ENCODE measurements at places on chromosomes 5 and 9.

- DNase-seq, result no peak
Measured at GRCh38 chr9:5361326-5362010, 21.8 kb upstream of the RLN1 start.

DNA sequence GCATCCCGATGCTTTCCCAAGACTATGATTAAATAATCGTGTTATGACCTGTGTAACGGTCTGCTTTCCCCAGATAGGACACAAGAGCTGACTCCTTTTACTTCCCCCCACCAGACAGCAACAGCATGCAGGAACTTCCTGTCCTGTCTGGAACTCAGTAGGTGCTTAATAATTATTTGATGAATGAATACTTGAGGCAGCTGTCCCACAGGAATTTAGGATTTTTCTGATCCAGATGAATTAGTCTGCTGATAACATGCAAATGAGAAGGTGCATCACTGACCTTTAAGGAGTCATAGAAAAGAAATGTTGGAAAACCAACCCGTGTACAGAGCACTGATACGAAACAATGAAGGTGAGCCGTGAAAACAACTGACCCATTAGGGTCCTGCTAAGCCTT, 12.2 kb downstream of the RNF130 start:
- DNase-seq, result no peak

DNA sequence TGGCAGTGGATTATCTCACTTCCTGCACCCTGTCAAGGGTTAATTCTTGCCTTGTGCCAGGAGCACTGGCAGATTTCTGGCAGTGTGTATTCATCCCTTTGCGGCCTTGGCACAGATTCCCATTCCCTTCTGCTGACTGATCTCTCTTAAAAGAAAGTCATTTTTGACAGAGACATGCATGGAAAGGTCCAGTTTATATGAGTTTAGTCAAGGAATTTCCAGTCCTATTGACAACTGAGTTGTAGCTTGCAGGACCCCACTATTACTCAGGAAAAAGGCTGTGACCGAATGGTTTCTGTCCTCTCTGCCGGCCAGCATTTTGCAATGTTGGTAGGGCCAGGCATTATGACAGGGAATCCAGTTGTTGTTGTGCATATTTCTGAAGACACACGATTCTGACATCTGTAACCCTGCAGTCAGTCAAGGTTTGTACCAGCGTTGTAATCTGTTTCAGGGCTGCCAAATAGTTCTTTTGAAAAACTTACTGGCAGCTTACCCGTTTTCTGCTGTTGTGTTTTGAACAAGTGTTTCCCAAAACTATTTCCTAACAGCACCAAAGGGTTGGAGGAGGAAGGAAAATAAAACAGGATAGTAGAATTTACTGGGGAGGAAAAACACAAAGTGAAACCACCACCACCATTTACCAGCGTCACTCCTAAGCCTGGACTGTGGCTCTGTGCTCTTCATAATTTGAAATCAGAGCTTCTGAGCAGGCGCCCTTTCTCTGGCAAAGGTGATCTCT, 243.4 kb upstream of the KLF4 start:
- no peak for DNase-seq

GRCh38 chr9:116504893-116505480, 182.1 kb upstream of the TRIM32 start:
- no peak for DNase-seq

DNA sequence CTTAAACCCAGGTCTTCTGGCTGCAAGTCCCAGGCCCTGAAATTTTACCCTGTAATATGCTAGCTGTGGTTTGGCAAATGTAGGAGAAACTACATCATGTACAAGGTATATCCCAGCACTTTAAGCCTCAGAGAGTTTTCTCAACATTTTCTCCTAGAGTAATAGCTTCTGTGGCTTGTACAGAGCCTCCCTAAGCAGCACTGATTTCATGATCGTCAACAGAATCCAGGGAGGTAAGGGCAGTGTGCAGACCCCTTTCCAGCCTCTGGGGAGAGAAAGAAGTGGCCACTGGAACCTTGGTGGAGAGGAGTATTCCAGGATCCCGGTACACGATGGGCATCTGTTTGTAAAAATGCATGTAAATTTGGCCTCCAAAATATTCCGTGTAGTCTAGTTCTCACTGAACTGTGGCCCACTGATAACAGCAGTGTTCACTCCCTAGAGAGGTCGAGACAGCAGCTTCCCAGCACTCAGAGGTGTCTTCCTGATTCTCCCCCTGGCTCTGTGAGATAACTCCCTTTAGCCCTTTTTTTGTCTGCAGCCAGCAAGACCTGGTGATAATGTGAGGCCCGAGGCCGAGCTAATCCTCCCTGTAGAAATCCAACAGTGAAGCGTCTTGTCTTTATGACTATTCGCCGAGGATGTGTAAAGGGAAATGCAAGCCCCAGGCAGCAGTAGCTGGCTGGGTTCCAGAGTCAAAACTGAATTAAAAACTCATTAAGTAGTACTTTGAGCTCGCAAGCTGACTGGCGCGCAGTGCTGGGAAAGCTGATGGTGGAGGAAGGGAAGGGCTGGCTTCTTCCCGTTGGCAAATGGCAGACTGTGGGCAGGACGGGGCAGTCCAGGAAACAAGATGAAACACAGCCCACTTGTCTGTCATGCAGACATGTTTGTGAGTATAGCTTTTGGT, 59.0 kb downstream of the MAP1B start:
- no peak for DNase-seq

GRCh38 chr5:169050146-169050571, 250.8 kb downstream of the SLIT3 start:
- DNase-seq, result no peak

DNA sequence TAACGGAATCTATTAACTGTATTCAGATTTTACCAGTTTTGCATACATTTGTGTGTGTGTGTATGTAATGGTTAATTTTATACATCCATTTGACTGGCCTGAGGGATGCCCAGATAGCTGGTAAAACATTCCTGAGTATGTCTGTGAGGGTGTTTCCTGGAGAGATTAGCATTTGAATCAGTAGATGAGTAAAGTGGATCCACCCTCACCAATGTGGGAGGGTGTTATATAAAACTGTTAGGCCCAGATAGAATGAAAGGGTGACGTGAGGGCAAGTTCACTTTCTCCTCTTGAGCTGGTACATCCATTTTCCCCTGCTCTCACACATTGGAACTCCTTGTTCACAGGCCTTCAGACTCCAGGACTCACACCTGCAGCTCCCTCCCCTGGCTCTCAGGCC, 88.7 kb downstream of the EMB start:
- DNase-seq, result no peak

DNA sequence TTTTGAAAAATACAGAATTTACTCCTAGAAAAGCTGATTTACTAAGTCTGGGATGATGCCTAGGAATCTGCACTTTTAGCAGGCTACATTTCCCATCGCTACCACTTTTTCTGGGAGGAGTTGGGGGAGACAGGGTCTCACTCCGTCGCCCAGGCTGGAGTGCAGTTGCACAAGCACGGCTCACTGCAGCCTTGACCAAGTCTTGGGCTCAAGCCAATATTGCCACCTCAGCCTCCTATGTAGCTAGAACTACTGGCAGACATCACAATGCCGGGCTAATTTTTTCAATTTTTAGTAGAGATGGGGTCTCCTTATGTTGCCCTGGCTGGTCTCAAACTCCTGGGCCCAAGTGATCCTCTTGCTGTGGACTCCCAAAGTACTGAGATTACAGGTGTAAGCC, 85.9 kb downstream of the NR6A1 start:
- DNase-seq, result no peak

DNA sequence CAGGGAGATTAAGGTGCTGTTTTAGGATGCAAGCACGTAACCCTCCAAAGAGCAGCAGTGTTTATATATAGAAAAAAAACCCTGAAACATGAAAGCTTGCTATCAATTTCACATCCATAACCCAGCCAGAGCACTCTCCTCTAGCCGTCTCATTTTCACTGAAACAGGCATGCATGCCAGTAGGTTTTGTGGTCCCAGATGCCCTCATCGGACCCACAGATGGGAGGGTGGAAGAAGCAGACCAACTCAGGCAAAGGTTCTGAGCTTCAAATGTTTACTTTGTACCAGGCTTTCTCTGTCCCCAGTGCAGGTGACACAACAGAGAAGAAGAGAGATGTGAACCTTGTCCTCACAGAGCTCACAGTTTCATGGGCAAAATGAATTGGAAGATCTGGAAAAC, 127.4 kb upstream of the ATP10B start:
- DNase-seq, result no peak

DNA sequence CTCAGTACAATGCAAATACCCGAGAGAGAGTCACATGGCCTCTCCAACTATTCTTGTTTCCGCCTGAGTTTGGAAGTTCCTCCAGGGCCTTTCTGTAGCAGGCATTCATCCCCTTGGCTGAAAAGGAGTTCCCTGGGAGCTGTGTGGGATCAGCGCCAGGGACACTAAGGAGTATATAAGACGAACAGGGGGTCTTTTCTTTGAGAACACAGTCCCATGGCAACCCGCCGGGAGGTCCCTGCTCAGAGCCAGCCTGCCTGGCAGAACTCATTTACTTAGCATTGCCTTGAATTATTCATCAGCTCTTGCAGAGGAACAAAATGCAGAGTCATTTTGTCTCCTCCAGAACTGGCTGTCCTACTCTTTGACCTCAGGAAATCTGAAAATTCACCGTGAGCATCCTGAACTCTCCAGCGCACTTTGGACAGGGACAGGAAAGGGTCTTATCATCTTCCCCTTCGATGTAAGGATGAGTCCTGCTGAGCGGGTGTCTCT, 120.4 kb upstream of the OSMR start:
- no peak for DNase-seq

DNA sequence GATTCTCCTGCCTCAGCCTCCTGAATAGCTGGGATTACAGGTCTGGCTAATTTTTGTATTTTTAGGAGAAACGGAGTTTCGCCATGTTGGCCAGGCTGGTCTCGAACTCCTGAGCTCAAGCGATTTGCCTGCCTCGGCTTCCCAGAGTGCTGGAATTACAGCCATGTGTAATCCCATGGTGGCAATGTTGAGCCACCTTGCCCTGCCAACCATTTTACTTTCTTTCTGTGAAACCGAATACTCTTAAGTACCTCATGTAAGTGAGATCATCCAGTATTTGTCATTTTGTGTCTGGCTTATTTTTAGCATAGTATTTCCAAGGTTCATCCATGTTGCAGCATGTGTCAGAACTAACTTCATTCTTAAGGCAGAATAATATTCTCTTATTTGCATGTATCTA, 8.2 kb downstream of the PRRC2B start:
- DNase-seq, result no peak

- no peak for DNase-seq
Measured at GRCh38 chr9:13279284-13280141, at the start of gene MPDZ. TSS of gene MPDZ (minus strand) at chr9:13279692. CDS start at chr9:13250315, 29,377 bp downstream.

GRCh38 chr9:14215614-14216013, 98.3 kb downstream of the NFIB start:
- DNase-seq, result no peak

DNA sequence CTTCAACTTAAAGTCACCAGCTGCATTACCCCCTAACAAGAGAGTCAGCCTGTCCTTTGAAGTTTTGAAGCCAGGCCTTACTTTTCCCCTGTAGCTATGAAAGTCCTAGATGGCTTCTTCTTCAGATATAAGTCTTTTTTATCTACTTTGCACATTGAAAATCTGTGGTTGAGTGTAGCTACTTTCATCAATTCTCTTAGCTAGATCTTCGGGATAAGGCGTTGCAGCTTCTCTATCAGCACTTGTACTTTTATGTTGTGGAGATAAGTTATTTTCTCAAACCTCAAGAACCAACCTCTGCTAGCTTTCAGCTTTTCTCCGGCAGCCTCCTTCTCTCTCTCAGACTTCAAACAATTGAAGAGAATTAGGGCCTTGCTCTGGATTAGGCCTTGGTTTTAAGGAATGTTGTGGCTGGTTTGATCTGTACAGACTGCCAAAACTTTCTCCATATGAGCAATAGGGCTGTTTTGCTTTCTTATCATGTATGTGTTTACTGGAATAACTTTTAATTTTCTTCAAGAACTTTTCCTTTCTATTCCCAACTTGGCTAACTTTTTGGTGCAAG, 21.6 kb downstream of the CATSPER3 start:
- DNase-seq, result no peak

GRCh38 chr5:80036615-80037014, 1.5 kb downstream of the THBS4 start:
- no peak for DNase-seq

DNA sequence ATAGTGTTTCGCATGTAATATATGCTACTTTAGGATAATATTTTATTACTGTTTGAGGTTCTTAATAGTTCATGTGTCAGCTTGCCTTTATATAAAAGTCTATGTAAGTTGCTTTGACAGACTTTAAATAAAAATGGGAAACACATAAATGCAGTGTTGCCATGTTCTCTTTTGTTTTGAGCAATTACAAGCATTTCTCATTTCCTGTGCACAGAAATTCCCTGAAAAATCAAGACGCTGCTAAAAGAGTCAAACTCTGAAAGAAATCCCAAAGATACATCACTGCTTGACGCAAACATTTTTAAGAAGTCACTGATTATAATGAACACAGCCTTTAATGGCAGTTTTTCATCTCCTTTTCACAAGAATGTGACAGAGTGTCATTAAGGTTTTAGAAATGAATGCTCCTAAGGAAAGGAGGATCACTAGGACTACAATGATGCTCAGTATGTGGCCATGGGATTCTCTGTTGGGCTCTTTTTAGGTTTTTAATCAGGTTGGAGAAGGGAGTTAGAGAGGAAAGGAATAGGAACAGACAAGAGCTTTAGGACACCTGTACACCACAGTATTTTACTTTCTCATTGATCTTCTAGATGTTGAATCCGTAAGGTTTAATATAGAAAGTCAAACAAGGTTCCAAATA, 29.4 kb downstream of the ZCCHC7 start:
- no peak for DNase-seq

GRCh38 chr5:128649192-128649591, 111.1 kb upstream of the FBN2 start:
- no peak for DNase-seq

DNA sequence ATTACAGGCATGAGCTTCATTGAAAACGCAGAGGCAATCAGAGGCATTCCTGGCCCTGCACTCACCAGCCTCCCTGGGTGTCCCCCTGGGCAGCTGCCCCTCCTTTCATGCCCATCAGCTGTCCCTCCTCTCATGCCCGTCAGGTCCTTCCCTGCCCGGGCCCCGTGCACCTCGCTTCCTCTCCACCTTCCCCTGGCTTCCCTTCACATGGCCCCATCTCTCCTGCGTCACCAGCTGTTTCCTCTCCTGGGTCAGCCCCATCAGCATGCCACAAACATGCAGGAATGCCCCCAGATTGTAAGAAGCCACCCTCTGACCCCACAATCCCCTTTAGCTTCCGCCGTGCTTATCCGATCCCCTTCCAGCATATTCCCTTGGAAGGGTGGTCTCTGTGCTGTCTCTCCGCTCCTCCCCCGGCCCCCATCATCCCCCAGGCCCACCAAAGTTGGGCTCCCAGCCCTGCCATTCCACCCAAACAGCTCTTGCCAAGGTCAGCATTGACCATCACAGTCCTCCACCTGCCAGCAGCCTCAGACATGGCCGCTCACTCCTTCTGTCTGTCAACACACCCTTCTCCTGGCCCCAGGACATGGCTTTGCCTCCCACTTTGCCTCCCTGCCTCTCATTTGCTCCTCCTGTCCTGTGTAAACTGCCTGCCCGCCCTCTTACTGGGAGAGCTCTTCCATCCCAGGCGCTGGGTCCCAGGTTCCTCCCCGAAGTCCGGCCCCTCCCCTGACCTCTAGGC, 98.6 kb upstream of the IER5L start:
- no peak for DNase-seq

GRCh38 chr5:174623433-174624019, 100.9 kb upstream of the MSX2 start:
- no peak for DNase-seq

GRCh38 chr9:33139421-33140228, 27.5 kb downstream of the B4GALT1 start:
- no peak for DNase-seq

Measured in RPMI8226 (cell line).